Amniotic stem cell (primary cell): ENCODE measurements at places on chromosomes 11 and 22.

DNA sequence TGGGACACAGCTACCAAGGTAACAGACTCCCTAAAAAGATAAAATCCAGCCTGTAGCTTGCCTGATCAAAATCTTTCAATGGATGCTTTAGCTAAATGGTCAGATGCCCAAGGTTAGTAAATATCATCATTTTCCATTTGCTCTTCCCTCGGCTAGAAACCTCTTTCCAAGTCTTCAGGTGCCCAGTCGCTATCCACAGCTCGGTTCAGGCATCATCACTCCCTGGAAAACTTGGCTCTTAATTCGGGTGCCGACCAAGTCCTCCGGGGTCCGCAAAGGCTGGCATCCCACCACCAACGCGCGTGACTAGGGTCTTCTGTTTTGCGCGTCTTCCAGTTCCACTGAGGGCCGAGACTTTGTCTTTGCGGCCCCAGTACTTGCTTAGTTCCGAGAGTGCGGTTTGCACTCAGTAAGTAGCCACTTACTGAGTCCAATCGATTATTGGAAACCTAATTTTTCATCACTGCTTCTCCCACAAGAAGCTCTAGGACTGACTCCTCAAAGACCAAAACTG is 44.3 kb downstream of the OR4D9 start:
- DNase-seq, result no peak

DNA sequence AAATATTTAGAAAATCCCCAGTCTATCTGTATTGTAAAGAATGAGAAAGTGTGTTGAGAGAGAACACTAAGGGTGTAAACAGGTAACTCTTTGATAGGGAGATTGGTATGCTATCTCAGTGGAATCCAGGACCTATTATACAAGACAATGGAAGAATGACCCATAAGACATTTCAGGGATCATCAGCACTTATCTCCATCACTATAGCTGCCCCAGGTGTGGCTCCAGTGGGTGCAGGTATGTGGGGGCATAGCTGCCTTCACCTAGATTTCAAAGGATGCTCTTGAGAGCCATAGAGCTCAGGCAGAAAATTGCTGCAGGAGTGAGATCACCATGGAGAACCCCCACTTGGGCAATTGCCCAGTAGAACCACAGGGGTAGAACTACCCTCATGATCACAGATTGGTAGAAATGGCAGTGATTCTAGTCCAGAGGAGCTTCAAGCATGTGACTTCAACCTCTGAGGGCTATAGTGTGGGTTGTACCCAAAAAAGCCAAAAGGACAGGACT is 252.3 kb upstream of the TBCEL start:
- DNase-seq, result no peak

DNA sequence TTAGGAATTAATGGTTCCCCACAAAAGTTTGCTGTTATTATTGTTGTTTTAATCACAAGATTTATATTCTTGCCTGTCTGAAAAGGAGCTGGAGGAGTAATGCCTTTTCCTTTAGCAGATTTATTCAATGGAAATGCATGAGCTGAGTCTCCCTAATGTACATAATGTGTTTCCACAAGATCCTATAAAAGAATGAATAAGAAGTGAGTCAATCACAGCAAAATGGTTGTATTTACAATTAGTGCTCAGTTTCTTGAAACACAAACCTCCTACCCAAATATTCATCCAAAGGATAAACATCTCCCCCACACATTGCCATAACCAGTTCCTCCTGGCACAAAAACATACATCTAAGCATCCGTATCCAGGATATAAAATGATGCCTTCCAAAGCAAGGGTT is 33.3 kb downstream of the ME3 start:
- DNase-seq, result no peak

- DNase-seq, result no peak
These were observed 29.2 kb downstream of the GRAMD4 start for GRCh38 chr22:46649141-46650077.

DNA sequence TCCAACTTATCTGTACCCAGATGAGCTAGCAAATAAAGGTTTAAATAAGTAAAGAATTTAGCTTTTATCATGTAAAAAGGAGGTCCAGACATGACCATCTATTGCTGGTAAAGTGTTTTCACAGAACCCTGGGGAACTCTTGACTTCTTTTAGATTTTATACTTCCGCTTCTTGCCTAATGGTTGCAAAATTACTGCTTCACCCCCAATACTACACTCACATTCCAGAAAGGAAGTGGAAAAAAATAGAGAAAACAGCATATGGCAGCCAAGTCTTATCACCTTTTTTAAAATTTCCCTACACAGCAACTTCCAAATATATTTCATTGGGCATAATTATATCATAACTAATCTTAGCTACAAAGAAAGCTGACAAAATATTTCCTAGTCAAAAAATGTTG is 12.1 kb downstream of the BBOX1 start:
- DNase-seq, result no peak

- no peak for DNase-seq
These were observed 53.9 kb downstream of the MN1 start for GRCh38 chr22:27747396-27748221.

DNA sequence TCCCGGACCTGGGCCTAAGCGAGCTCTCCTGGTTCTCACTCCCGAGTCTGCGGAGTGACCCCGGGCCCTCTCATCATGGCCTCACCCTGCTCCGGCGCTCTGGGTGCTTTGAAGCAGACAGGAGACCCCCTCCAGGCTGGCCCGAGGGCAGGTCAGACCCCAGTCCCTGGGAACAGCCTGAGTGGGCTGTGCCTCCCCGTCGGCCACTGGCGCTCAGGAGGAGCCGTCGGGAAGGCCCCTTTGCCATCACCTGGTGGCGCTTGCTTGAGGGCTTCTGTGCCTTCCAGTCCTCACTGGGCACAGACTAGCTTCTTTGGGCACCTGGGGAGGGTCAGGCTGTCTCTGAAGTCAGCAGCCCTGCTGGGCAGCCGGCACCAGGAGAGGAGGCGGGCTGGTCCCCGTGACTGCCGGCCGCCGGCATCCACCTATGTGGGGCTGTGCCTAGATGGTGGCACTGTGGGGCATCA is 6.7 kb downstream of the BRSK2 start:
- no peak for DNase-seq

- DNase-seq, result no peak
These were observed 21.4 kb upstream of the BMAL1 start for GRCh38 chr11:13256216-13256615.

DNA sequence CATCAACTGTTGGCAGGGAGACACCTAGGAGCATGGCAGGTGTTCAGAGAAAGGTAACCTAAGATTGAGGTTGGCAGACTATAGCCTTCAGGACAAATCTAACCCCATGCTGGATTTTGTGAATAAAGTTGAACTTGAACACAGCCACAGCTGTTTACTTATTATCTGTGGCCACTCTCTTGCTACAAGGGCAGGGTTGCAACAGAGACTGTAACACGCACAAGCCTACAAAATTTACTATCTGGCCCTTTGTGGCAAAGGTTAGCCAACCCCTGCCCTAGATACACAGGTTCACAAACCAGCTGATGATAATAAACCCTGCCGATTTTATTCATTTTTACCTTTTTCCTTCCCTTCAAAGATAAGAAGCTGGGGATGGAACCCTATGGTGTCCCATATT is 2.5 kb downstream of the THYN1 start:
- no peak for DNase-seq

- no peak for DNase-seq
These were observed 39.3 kb upstream of the COMT start for GRCh38 chr22:19902245-19902715.

GRCh38 chr22:33723915-33724314 is 196.4 kb downstream of the LARGE1 start:
- DNase-seq, result no peak

DNA sequence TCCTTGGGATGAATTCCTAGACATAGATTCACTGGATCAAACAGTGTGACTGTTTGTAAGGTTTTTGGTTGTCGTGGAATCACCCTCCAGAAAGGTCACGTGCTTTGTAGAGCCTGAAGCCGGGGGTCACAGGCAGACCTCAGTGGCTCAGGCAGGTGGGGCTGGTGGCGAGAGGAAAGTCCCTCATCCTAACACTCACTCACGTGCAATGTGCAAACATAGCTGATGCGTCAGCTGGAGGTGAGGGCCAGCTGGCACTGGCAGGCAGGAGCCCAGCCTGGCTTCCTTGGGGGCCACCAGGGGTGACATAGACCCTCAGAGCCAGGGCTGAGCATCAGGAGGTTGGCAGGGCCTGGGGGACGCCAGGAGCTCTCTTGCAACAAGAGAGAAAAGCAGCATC is 90.0 kb downstream of the ARHGAP8 start:
- no peak for DNase-seq

DNA sequence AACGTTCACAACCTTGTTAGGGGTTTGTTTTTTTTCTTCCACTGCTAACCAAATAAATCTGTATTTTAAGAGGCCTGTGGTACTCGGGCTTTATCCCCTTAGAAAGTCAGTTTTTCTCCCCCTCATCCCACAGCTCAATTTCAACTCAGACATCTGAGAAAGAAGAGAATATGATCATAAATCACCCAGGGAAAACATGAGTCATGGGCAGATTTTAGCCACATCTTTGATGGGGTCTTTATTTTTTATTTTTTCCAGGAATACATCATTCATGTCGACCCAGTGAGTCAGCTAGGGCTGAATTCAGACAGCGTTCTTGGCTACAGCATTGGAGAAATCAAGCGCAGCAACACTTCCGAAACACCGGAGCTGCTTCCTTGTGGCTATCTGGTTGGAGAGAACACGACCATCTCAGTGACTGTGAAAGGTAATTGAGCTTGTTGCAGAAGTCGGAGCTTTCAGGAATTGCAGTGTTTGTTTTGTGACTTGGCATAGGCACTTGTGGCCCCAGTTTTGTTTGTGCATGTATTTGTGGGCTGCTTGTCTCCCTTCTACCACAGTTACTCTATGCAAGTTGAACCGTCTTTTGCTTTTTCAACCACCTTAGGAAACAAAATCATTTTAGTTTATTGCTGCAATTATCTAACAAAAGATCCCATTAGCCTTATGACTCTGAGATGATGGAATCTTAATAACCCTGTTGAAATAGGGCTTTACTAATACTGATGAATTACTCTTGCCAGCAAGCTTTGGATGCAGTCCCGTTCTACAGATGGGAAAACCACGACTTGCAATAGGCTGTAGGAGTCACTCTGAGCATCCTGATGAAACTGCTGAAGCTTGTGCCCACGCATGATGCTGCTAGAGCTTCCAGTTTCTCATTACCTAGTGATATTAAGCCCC is 62.7 kb downstream of the DBX1 start:
- DNase-seq, result peak; percentile 73

DNA sequence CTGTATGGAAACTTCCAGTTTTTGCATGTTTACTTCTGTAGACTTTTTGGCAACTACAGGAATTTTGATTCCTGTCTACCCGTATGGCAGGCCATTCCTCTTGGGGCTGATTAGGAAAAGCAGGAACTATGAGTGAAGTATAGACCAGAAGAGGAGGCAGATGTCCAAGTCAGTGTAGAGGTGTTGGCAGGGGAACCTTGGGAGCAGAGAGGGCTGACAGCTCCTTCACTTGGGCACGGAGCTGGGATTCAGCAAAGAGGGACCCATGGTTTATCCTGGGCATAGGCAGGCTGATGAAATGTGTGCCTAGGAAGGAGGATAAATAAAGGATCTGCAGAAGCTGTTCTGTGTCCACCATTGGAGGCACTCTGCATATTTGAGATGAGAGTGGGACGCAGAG is 33.1 kb downstream of the TREH start:
- no peak for DNase-seq

- DNase-seq, result no peak
These were observed 138.9 kb upstream of the MTNR1B start for GRCh38 chr11:92830377-92831155.

GRCh38 chr11:72271980-72272379 is 28.0 kb upstream of the PHOX2A start:
- DNase-seq, result no peak

DNA sequence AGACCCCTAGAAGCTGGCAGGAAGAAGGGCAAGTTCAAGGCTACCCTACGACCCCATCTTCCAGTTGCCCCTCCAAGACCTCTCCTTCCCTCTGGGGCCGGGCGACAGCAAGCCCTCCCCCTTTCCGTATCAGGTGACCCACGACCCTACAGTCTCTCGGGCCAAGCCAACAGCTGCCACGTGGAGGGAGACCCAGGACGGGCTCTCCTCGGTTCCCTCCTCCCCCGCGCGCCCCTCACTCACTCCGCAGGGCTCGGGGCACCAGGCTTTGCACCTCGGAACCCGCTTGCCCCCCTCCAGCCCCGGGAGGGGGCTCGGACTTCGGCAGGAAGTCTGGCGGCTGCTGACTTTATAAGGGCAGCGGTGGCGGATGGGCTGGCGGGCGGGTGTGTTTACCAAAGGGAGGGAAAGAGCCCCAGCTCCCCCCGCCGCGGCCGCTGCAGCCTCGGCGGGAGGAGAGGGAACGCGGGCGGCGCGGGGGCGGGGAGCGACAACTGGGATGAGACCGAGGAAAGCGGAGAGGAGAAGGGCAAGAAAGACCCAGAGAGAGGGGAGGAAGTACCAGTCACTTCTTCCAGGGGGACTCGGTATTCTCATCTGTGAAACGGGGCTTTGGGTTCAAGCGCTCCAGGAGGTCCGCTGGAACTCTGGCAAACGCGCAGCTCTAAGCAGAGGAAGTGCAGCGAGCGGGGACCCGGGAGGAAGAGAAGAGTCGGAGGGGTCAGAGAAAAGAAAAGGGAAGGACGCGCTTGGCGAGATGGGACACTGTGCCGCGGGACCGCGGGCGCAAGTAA is 767 bp downstream of the SLC43A1 start:
- no peak for DNase-seq

- no peak for DNase-seq
These were observed 27.2 kb downstream of the ABTB2 start for GRCh38 chr11:34330653-34331052.

GRCh38 chr22:19959043-19959586 is 17.5 kb upstream of the TXNRD2 start:
- DNase-seq, result no peak

DNA sequence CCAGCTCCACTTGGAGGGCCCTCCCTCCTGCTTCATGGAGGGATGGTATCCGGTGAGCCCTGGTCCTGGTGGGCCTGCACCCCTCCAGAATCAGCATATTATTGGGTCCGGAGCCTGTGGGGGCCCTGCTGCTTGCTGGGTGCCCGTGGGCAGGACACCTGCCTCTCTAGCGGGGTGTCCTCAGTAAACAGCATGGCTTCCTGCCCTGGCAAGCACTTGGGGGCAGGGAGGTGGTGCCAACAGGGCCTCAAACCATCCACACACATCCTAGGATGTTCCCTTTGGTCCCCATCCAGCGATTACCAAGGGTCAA is 108.3 kb downstream of the CTTN start:
- no peak for DNase-seq

- no peak for DNase-seq
These were observed 21.5 kb upstream of the LINC01488 start for GRCh38 chr11:69459848-69460539.

DNA sequence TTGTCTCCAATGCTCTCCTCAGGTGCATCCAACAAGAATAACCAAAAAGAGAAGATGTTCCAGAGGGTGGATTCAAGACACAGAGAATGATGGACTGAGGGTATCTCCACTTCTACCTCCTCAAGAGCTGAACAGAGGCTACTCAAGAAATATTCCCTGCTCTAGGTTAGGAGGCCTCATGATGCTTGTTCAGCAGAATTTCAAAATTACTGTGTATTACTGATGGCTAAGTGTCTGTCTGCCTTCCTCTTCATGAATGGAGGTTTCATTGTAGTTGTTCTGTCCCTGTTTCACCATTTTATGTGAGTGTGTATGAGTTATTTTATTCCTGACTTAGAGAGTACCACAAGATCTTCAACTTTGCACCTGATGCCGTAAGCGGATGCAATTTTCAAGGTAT is 76.8 kb downstream of the JRKL start:
- DNase-seq, result no peak
